Hematopoietic multipotent progenitor cell treated with erythropoietin and hydrocortisone succinate and interleukin-3 and kit ligand, for 4 days (in vitro differentiated cells): ENCODE measurements at places on chromosomes 1 and 21.

DNA sequence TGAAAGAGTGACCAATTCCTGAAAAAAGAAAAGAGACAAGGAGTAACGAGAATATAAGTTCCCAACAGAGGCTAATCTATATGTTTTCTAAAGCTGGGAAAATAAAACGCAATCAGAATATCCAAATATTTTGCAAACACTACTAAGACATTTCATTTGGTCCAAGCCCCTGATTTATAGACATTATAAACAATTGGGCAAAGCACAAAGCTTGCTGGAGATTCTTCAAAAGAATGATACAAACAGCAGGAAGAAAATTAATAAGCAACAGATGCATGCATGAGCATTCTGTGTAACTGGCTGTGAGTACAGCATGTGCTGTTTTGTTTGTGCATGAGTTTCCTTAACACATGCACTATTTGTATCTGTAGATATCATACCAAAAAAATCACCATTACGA lies 552.9 kb downstream of the LTN1 start:
- DNase-seq: no peak

GRCh38 chr21:44761747-44762208 lies 39.8 kb downstream of the UBE2G2 start:
- DNase-seq: no peak

DNA sequence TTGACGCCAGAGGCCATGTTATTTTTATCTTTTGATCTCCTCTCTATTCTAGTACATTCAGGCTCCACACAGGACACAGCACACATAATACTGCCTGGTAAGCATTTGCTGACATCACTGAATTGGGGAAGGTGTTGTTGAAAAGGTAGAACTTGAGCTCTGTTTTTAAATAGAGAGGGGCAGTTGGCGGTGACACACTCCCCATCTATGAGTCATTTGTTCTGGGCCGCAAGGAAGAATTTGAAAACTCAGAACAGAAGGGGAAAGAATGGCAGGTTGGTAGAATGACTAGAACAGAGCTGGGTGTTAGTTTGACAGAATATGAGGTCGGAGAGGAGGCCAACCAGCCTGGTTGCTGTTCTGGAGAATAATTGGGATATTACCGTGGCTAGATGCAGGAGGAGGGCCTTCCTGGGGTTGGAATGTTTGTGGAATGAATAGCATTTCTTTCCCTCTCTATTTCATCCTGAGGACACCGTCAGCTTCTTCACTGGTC lies 52.1 kb upstream of the ERRFI1 start:
- DNase-seq: no peak

- peak; percentile 89 for DNase-seq
These were observed 957 bp downstream of the EPS15 start for GRCh38 chr1:51518033-51518585.

- DNase-seq: no peak
These were observed 73.9 kb downstream of the HLX start for GRCh38 chr1:220952961-220953643.

- DNase-seq: no peak
These were observed 198.3 kb downstream of the LTN1 start for GRCh38 chr21:28794371-28794851.

- no peak for DNase-seq
These were observed 106.0 kb upstream of the TIAM1 start for GRCh38 chr21:31449921-31450535.

DNA sequence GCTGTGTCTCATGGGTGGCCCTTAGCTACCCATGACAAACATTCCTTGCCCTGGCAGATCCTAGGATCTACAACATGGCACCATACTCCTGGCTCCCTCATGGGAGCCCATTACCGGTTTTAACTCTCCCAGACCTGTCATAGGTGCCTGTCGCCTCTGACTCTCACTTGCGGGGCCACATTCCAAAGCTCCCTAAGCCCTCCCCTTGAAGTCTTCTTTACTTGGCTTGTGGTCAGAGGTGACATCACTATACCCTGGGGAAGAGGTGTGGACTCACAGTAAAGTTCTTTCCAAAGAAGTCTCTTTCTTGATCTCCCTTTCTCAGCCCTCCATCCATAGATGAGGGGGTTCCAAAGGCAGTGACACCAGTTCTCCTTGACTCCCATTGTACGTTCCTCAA lies 5.4 kb upstream of the SLAMF9 start:
- DNase-seq: no peak

DNA sequence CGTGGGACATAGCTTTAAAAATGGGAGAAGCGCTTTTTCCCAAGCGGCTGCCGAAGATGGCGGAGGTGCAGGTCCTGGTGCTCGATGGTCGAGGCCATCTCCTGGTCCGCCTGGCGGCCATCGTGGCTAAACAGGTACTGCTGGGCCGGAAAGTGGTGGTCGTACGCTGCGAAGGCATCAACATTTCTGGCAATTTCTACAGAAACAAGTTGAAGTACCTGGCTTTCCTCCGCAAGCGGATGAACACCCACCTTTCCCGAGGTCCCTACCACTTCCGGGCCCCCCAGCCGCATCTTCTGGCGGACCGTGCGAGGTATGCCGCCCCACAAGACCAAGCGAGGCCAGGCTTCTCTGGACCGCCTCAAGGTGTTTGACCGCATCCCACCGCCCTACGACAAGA lies 245.5 kb downstream of the MRPL39 start:
- no peak for DNase-seq

DNA sequence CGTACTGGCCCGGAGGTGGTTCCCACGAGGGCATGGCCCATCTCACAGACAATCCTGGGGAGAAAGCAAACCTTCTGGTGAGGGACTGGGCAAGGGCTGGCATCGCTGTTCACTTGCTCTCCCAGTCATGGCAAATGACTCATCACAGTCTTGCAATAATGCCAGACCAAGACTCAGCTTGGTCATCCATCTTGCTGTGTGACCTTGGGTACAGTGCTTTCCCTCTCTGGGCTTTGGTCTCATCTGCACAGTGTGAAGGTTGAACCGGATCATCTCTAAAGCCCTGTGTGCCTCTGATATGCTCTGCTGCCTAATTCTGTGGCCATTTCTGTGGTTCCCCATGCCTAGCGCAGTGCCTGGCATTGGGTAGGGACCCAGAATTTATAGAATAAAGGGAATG lies 143.6 kb upstream of the CD34 start:
- peak; percentile 16 for DNase-seq

DNA sequence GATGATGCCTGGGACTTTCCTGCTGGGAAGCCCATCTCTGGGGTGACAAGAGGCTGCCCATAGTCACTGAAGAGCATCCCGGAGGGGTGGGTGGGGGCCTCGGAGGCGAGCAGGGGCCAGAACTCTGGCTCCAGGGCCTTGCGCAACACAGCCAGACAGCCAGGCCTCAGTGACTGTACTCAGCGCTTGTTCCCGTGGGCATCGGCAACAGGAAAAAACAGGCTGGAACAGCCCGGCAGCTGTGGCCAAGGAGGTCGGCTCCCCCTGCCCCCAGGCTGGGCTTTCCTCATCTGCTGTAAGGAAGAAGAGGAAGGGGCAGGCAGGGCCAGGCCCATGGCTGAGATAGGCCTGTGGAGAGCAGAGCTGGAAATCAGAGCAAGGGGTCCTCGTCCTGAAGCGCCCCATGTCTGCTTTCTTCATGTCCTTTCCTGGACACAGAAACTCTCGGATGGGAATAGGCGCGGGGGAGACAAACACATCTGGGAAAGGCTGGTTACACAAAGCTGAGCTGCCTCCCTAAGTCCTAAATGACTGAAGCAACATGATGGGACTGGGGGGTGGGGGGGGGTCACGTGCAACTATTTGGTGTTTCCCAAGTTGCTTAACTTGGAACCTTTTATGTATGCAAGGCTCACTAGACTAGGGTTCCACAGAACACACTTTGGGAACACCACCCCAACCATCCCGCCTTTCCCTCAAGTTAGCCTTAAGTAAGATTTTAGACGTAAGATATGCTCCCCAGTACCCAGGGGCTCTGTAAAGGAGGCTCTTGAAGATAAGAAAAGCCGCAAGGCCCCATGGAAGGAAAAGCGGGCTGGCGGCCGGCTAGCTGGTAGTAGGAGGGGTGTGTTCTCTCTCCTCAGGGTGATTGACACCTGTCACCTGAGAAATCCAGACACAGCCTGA lies 30.7 kb downstream of the HSPG2 start:
- peak; percentile 93 for DNase-seq

DNA sequence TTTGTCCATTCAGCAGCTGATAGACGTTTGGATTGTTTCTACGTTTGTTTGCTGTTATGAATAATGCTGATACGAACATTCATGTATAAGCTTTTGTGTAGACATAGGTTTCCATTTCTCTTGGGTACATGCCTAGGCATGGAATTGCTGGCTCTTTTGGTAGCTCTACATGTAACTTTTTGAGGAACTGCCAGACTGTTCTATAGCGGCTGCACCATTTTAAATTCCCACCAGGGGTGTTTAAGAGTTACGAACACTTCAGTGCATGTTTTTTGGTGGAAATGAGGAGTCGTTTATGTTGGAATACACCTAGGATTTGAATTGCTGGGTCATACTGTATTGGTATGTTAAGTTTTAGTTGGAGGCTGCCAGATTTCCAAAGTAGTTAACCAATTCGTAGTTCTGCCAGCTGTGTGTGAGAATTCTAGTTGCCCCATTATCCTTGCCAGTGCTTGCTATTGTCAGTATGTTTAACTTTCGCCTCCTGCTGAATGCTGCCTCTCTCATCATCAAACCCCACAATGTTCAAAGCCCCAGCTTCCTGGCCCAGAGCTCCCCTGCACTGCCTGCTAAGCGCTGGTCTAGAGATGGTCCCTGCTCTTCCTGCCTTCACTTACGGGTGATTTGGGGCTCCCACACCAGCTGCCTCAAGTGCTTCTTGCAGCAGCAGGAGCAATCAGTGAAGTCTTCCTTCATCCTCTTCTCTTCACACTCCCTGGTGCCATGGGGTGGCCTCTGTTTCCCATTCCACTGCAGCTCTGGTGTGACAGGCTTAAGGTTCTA lies 81.0 kb downstream of the MAN1C1 start:
- no peak for DNase-seq

DNA sequence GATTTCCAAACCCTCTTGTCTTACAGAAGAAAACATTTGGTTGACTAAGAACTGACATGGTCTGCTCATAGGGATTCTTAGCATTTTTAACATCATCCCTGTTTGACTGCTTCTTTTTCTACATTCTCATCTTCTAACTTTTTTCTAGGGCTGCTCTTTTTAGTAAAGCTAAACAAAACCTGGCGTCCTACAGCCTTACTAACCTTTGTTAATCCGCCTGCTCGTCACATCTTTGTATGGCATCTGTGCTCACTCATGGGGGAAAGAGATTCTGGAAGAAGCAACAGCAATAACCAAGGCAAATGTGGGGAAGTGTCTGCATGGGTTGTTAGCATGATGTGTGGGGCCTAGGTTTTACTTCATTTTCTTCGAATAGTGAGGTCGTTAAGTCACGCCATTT lies 92.0 kb downstream of the KIF1B start:
- DNase-seq: no peak

DNA sequence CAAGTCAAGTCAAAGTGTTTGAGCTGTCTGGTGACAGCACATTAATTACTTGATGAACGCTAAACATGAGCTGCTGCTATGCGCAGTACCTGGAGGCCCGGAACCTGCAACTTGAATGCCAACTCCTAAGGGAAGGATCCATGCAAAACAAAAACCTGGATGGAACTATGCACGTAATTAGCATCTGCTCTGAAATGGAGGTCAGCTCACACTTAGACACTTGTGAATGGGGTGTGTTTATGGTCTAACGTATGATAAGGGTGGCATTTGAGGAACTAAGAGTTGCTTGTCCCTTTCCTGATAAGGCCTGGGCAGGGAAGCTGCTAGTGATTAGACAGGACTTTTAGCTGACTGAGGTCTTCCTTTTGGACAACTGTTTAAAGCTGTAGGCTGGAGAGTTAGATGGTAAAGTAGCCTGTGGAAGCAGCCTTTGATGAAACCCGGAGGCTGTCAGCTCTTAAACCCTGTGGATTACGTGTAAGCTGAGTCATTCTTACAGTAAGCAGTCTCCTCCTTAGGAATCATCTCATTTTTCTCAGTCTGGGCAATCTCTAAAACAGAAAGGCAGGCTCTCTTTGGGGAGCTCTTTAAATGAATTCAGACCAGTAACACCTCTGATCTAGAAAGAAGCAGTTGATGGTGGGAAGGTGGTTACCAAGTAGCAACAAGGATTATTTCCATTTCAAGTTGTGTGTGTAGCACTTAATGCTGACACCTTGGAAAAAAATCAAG lies 6.8 kb downstream of the TENT5C start:
- peak; percentile 98 for DNase-seq

- DNase-seq: no peak
These were observed 173.3 kb downstream of the RUNX1 start for GRCh38 chr21:34875830-34876229.

DNA sequence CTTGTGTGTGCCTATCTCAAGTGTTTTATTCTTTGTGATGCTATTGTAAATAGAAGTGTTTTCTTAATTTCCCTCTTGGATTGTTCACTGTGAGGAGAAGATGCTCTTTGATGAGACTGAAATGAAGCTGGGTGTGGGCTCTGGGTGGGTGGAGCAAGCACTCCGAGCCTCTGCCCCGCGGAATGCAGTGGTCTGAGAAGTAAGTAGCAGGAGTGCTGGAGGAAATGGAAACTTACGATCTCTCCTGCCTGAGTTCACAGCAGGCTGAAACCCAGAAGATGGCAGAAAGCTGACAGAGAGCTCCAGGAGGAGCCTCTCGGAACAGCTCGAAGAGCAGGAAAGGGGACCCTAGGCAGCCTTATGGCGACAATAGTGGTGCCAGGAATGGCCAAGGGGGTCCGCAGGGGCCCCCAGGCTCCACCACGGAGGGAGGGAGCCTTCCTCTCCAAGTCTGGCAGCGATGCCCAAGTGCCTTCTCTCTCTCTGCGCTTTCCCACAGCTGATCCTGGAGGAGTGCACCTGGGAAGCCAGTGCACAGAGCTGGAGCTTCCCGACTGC lies 126.8 kb upstream of the COL6A1 start:
- DNase-seq: no peak

GRCh38 chr1:119988306-119989062 lies 81.0 kb downstream of the NOTCH2 start:
- DNase-seq: peak; percentile 34

DNA sequence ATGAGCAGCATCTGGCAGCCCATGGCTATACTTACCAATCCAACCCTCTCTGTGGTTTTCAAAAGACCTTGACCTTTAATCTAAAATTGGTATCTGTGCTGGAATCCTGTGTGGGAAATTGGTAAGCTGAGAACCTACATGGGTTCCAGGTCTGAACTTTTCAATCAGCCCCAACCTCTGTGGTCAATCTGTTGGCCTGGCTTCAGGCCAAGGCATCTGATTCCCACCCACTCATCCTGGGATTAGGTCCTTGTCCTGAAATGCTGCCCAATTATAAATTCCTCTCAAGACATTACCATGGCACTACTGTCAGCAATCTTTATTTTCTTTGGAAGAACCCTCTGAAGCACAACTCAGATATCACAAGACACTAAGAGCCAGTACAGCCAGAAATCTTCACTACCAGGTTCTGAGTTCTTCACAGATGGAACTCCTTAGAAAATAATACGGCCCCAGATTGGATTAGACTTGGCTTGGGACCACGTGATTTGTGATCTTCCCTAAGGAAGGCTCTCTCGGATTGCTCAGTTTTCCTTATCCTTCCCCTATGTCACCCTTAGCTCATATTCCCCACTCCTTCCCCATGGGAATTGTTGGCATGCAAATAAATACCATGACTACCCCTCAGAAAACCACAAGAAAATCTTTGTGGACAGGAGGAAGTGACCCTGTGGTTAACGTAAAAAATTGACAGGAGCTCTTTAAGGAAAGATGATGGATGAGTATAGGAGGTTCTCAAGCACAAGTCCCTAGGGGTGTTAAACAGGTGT lies 207.9 kb upstream of the ST6GALNAC5 start:
- no peak for DNase-seq

GRCh38 chr21:44407493-44407892 lies 47.8 kb upstream of the LRRC3 start:
- DNase-seq: no peak

GRCh38 chr21:40556442-40556968 lies 290.5 kb downstream of the DSCAM start:
- DNase-seq: peak; percentile 1

- no peak for DNase-seq
These were observed 84.1 kb downstream of the LYST start for GRCh38 chr1:235782601-235783000.
